ENCODE measurements at places on chromosomes 7 and 10. TPM values are rescaled to one million over a fixed set of nuclear protein-coding genes. Genes with fewer than 3 reads are reported as not detected.

AOC1 gene
- not detected for total RNA-seq

TDRD1 gene
- total RNA-seq: 0.28 TPM

SEMA3A gene
- 33.4 TPM for total RNA-seq

IFIT5 gene
- 3.9 TPM for total RNA-seq

GSTO2 gene
- total RNA-seq: 37.8 TPM

RPS24 gene
- 3,884 TPM for total RNA-seq

PIP gene
- not detected for total RNA-seq

SFTPA1 gene
- total RNA-seq: not detected

MKI67 gene
- 31.2 TPM for total RNA-seq

MYOF gene
- total RNA-seq: 231 TPM

TACC2 gene
- 40.1 TPM for total RNA-seq

All from airway epithelial cell (primary cell).